ENCODE measurements at places on chromosomes 1 and 21. TPM values are rescaled to one million over a fixed set of nuclear protein-coding genes. Genes with fewer than 3 reads are reported as not detected.

Gene SPRR2G
- not detected for total RNA-seq

Gene OR10Z1
- not detected for total RNA-seq

Gene HTR1D
- not detected for total RNA-seq

Gene CFHR1
- total RNA-seq, result 0.39 TPM

Gene ATP1A4
- not detected for total RNA-seq

Gene GPR37L1
- 0.02 TPM for total RNA-seq

Gene PLXNA2
- 0.80 TPM for total RNA-seq

Gene ELF3
- total RNA-seq, result 1.9 TPM

Gene OR2L5
- total RNA-seq, result not detected

Gene CDK18
- total RNA-seq, result 4.4 TPM

Gene MSH4
- total RNA-seq, result not detected

Gene TTC34
- total RNA-seq, result 0.12 TPM

Gene HSD3B1
- total RNA-seq, result not detected

Gene PGLYRP4
- total RNA-seq, result not detected

Gene PRR9
- total RNA-seq, result not detected
